ENCODE measurements at places on chromosomes 1 and 21.

DNA sequence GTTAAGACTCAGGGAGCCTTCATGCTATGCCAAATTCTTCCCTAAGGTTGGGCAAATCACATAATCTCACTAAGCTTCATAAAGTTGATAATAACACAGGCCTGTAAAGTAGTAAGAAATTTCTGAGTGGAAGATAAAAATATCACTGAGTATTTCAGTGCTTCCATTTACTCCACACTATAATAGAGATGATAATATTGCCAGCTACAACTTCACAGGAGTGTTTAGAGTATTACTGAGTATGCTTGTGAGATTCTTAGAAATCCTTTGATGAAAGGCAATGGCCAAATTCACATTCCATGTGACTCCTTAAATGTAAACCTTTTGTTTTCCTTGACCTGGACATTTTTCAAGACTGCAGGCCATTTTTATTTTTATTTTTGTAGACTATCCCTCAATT, 10.4 kb downstream of the ITGB3BP start:
- no peak for DNase-seq

- DNase-seq: no peak
Measured at GRCh38 chr1:22627331-22627730, 9.1 kb upstream of the C1QA start.

- no peak for DNase-seq
Measured at GRCh38 chr1:174262349-174263241, 103.3 kb downstream of the RABGAP1L start.

GRCh38 chr1:7557301-7557891, 213.7 kb upstream of the VAMP3 start:
- no peak for DNase-seq

- DNase-seq: no peak
Measured at GRCh38 chr1:45615885-45616284, 8.0 kb downstream of the CCDC17 start.
